ENCODE measurements at places on chromosomes 5 and 9. TPM values are rescaled to one million over a fixed set of nuclear protein-coding genes. Genes with fewer than 3 reads are reported as not detected.

Gene PCDHA1
- under 0.01 TPM for total RNA-seq

Gene ANXA2R
- 2.4 TPM for total RNA-seq

Gene SLC27A6
- total RNA-seq: 0.28 TPM

Gene ZBTB26
- 2.4 TPM for total RNA-seq

Gene ADRA1B
- total RNA-seq: 0.14 TPM

Gene PCDHGA10
- 4.3 TPM for total RNA-seq

Gene AQP7
- 0.09 TPM for total RNA-seq

Gene ECSCR
- 0.14 TPM for total RNA-seq

Gene MARCHF3
- total RNA-seq: 73.0 TPM

Gene FOXD4L5
- under 0.01 TPM for total RNA-seq

Gene FOXI1
- total RNA-seq: not detected

Gene CCDC187
- under 0.01 TPM for total RNA-seq

Gene IL3
- not detected for total RNA-seq

Gene ANKRD31
- total RNA-seq: 0.14 TPM

Gene ZNF354C
- 7.7 TPM for total RNA-seq

Gene TGFBI
- total RNA-seq: 2,186 TPM

Gene RGS7BP
- under 0.01 TPM for total RNA-seq

Gene ARHGAP26
- 7.4 TPM for total RNA-seq

Gene SLC4A9
- not detected for total RNA-seq

Gene THBS4
- total RNA-seq: 1.1 TPM

Gene PHYHD1
- total RNA-seq: 6.4 TPM

Gene SLCO4C1
- total RNA-seq: not detected

Gene PALM2AKAP2
- 9.7 TPM for total RNA-seq

Gene RPS23
- 4,995 TPM for total RNA-seq

Gene ANKRD33B
- total RNA-seq: 8.4 TPM

Gene HK3
- not detected for total RNA-seq

Gene UBAP1
- total RNA-seq: 29.3 TPM

Gene TTLL11
- total RNA-seq: 3.4 TPM

Gene MRPL36
- 48.1 TPM for total RNA-seq

Gene GFI1B
- not detected for total RNA-seq

Gene FOXD4L4
- total RNA-seq: 0.14 TPM

Gene PCDHGA12
- total RNA-seq: 9.1 TPM

All from smooth muscle cell of bladder (primary cell).